ENCODE measurements at places on chromosomes 6 and 20.
A peak's percentile ranks its signal among the peaks of the same experiment; 100 is the strongest.

DNA sequence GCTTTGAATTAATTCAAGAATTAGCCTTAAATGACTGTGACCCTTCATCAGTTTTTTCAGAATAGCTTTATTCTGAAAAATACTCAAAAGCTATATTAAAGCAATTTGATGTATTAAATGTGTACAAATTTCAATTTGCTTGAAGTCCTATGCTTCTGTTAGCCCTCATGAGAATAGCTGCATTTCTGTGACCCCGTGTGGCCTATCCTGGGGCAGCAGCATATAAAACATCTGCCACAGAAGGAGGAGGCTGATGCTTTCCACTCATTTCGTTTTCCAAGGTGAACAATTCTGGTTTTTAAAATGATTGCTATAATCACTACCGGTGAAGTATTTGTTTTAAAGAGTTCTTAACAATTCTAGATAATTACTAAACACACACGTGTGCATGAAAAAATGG is 360.3 kb downstream of the BTBD9 start:
- DNase-seq: no peak

DNA sequence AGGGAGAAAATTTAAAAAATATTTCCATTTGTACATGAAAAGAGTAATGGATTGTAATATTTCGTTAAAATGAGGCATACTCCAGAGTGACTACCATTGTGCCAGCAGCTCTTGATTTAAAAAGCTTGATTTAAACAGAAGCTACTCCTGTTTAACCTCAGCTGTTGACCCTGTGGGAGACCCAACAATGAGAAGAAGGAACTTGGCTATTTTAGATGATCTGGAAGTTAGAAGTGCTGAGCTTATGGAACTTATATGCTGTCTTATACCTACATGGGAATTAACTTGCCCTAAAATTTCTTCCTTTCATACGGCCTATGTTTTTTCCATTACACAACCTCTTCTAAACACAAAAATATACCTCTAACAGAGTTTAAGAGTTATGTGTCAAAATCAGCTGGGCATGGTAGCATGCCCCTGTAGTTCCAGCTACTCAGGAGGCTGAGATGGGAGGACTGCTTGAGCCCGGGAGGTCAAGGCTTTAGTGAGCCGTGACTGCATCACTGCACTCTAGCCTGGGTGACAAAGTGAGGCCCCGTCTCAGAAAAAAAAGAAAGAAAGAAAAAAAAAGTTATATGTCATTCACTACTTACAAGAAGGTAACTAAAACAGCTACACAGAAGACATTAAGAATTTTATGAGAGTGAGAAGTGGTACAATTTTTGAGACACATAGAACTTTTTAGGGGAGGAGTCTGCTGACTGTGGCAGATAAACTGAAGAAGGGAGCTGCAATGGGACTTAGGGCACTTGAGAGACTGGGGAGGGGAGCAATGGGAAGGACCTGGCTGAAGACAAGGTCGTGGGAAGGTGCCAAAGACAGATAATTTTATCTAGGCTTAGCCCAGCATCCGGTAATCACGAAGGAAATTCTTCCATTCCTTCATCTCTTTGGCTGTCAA is 139.9 kb downstream of the MYB start:
- DNase-seq: no peak

GRCh38 chr6:26175428-26176181 is 88.4 kb downstream of the HFE start:
- peak; percentile 33 for DNase-seq

- no peak for DNase-seq
Observed at GRCh38 chr6:139545206-139546105, 171.0 kb upstream of the CITED2 start.

- no peak for DNase-seq
Observed at GRCh38 chr6:19757036-19757435, 80.1 kb upstream of the ID4 start.

GRCh38 chr20:37390503-37390890 is 44.6 kb downstream of the SRC start:
- DNase-seq: no peak

GRCh38 chr6:21665392-21666200 is 72.0 kb downstream of the SOX4 start:
- no peak for DNase-seq

DNA sequence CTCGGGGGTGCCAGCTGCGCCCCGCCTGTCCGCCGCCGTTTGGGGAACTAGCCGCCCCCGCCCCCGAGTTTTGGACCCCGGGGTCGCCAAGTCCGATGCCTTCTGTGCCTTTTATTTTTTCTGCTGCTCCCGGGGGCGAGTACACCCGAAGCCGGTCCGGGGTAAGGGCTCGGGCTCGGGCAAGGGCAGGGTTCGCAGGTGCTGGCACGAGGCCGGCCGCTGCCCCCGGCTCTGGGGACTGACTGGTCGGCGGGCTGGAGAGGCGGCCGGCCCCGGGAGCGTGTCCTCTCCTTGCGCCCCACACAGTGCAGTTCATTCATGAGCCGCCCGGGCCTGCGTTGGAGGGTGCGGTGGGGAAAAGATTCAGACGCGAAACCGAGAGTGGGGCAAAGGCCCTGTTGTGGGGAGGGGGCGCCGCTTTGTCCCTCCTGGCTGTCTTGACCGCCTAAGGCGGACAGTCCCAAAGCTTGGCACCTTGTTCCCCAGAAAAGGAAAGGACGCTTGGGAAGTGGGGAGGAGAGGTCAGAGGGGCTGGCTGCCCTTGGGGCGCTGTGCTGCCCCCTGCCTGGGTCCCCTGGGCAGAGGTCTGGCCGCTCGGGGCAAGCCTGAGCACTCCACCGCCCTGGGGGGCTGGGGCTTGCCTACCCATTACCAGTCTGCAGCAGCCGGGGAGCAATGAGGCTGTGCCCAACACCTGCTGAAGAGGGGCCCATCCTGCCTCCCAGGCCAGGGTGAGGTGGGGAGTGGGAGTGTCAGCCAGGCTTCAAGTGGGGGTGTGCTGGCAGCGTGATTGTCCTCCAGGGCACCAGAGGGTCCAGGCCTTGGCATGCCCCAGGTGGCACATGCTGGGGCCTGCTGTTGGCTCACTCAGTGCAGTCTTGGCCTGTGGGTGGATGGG is 915 bp downstream of the TMEM63B start:
- DNase-seq: no peak

- DNase-seq: no peak
Observed at GRCh38 chr6:163570579-163571231, 156.2 kb downstream of the QKI start.

DNA sequence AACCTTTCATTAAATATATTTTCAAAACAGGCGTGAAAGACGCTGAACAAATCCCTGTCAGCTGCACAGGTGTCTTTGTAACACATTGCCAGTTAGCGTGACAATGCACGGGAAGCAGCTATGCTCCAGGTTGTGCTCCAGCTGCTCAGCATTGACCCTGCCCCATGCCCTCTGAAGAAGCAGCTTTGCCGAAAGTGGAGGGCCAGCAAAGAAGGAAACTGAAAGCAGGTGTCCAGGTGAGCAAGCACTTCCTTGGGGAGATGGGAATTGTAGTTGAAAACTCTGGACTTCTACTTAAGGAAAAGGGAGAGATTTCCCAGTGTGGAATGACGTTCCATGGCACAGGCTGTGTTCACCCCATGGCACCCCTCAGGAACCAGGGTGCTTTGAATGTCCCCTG is 125.7 kb downstream of the TTLL2 start:
- no peak for DNase-seq

- no peak for DNase-seq
Observed at GRCh38 chr6:117078624-117079023, 186.7 kb upstream of the VGLL2 start.

DNA sequence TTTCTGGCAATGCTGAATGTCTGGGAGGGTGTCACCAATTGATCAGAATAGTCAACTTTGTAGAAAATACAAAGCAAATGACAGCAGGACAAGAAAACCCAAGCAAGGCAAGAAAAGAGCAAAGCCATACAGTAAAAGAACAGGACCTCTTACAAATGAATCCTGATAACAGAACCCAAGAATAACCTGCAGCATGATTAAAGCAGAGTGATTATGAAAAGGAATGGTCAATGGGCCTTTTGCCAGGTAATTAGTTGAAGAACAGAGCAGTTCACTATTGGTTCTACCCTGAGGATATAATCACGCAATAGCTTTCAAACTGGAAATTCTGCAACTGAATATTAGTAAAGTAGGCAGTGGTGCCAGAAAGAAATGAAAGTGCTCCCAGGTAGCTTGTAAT is 319.8 kb downstream of the FRK start:
- DNase-seq: no peak

DNA sequence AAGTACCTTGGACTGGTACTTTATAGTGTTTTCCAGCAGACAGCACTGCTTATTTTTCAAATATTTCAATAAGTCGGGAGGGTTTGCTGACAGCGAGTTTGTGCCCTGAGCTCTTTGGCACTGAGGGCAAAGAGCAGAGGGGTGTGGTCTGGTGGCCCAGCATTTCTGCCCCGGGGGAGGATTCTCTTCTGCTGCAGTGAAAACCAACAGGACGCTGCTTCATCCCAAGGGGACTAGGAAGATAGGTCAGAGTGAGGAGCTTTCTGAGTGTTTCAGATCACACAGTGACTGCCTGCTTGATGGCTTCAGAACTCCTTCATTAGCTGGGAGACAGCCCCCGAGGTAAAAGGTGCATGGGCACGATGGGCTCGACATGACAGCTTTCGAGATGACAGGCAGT is 8.6 kb downstream of the ULBP2 start:
- DNase-seq: no peak
